ENCODE measurements at places on chromosomes 16 and 17.
A peak's percentile ranks its signal among the peaks of the same experiment; 100 is the strongest.

DNA sequence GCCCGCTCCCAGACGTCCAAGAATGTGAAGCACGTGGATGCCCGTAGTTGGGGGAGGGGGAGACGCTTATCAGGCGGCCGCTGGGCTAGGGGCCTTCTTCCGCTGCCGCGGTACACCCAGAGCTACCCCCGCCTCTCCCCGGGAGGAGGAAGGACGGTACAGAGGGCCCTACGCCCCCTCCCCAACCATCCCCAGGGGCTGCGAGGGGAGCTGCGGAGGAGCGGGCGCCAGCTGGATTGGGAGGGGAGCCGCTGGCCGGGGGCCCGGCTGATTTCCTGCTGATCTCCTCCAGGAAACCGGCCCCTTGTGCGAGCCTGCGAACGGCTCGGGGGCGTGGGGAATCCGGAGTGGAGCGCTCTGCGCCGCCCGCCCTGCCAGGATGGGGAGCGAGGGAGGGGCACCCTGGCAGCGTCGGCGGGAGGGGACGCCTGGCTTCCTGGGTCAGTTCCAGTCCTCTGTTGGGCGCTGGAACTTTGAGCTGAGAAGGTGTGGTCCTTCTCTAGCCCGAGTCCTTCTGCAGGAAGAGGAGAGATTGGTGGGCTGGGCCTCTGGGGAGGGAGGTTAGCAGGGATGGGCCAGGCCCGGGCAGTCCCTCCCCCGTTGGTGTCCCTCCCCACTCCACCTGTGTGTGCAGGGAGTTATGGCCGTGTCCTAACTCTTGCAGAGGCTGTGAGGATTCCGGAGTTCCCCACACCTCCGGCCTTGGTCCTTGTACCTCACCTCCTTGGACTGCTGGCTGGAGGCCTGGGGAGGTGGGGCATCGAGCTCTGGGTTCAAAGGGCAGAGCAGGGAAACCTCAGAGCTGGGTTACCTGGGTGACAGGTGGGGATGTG lies 19.2 kb downstream of the GJD3 start:
- DNase-seq: peak; percentile 38

DNA sequence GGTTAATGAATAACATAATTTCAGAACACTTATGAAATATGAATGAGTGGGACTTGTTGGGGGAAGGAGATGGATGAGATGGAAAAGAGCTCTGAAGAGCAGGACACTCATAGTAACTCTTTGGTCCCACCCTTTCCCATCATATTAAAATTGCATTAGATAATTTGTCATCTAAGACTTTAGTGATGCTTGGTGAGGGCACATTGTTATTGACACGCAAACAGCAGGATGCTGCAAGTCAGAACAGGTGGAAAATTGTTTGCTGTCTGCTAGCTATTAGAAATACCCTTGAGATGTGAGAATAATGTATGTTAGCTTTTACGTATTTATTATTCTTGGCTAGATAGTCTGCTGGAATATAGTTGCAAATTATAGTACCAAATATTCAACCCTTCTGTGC lies 75.7 kb downstream of the TANC2 start:
- no peak for DNase-seq

- no peak for DNase-seq
Observed at GRCh38 chr16:28835864-28836760, 10.0 kb downstream of the TUFM start.

DNA sequence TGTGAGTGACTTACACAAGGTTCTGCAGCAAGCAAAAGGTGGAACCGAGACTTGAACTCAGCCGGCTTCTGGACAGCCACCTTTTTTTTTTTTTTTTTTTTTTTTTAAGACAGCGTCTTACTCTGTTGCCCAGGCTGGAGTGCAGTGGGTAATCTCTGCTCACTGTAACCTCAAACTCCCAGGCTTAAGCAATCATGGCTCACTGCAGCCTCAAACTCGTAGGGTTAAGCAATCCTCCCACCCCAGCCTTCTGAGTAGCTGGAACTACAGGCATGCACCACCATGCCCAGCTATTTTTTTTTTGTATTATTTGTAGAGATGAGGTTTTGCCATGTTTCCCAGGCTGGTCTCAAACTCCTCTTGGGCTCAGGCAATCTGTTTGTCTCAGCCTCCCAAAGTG lies 55.2 kb upstream of the GOT2 start:
- no peak for DNase-seq

GRCh38 chr16:64196444-64196843 lies 925.4 kb downstream of the CDH11 start:
- DNase-seq: no peak

DNA sequence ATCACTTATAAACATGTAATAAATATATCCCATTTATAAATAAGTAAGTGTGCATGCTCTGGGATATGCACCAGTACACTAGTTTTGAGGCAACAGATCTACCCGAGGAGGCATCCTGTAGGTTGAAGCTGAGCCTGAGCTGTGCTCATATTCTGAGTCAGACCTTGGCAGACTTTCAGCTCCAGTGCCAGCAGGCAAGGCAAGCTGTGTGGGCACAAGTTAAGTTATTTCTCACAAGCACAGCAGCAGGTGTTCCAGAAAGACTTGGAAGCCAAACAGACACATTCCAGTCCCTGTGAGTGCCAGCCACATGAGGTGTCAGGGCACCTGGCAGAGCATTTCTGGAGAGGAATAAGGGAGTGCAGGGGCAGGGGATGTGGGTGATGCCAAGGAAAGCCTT lies 1.3 kb upstream of the CLEC19A start:
- DNase-seq: no peak

DNA sequence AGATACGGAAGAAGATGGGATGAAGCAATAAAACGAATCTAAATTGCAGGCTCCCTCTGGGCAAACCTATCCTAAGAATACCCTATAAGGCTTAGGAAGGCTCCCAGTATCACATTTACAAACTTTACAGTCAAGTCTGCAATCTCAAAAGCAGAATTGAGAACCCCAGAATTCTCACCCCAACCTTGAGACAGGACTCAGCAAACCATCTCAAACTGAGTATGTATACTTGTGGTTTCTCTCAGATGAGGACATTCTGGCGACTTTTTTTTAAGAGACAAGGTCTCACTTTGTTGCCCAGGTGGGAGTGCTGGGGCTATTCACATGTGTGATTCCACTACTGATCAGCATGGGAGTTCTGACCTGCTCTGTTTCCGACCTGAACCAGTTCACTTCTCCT lies 19.3 kb upstream of the ITGA2B start:
- DNase-seq: no peak

GRCh38 chr16:27199736-27200135 lies 3.6 kb upstream of the KDM8 start:
- no peak for DNase-seq

DNA sequence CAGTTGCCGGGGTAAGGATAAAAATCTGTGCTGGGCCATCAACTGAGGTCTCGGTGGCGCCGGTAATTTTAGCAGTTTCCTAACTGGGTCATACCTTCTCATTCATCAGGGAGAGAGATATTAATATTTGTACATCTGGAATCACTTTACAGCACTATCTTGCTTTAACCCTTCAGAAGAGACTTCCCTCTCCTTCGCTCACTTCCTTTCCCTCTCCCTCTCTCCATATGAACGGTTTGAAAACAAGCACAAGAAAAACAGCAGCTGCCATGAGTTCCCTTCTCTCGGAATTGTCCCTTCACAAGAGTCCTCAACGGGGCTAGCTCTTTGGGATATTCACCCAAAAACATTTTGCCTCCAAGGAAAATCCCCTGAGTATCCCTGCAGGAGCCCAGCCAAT lies 144.3 kb upstream of the NOG start:
- no peak for DNase-seq

DNA sequence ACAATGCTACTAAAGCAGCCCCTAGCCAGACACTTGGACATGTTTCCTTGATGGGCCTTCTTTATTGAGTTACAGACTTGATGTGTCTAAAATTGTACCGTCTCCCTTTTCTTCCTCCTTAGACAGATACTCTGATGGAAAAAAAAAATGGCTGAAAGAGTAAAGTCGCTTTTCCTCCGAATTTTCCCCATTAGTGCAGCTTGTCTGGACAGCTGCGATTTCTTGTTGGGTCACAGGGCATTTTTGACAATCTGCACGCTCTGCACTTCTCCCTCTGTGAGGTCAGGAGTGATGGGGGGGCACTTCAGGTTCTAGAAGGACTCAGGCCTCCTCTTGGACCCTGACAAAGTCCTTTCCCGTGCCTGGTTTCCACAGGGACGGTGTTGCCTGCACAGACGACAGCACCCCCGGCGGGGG lies 968 bp upstream of the PRKAR1A start:
- DNase-seq: no peak

- DNase-seq: no peak
Observed at GRCh38 chr17:57166803-57167202, 81.8 kb downstream of the AKAP1 start.

GRCh38 chr16:63581570-63581969 lies 1540.3 kb downstream of the CDH11 start:
- DNase-seq: no peak

DNA sequence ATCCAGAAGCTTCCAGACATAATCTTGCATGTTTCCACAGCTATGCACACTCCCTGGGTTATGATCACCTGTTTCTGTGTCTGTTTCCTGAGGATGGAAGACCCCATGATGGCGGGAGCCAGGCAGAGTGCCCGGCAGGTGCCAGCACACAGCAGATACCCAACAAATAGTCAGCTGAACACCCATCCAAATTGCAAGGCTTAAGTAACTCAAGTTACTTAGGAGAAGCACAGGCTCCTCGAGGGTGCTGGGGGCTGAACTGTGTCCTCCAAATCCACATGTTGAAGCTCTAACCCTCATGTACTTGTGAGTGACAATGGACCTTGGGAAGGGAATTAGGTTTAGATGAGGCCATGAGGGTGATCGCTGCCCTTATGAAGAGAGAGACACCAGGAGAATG lies 79.5 kb upstream of the DOC2B start:
- DNase-seq: no peak

GRCh38 chr17:16406742-16407674 lies 8.4 kb upstream of the TRPV2 start:
- DNase-seq: no peak

DNA sequence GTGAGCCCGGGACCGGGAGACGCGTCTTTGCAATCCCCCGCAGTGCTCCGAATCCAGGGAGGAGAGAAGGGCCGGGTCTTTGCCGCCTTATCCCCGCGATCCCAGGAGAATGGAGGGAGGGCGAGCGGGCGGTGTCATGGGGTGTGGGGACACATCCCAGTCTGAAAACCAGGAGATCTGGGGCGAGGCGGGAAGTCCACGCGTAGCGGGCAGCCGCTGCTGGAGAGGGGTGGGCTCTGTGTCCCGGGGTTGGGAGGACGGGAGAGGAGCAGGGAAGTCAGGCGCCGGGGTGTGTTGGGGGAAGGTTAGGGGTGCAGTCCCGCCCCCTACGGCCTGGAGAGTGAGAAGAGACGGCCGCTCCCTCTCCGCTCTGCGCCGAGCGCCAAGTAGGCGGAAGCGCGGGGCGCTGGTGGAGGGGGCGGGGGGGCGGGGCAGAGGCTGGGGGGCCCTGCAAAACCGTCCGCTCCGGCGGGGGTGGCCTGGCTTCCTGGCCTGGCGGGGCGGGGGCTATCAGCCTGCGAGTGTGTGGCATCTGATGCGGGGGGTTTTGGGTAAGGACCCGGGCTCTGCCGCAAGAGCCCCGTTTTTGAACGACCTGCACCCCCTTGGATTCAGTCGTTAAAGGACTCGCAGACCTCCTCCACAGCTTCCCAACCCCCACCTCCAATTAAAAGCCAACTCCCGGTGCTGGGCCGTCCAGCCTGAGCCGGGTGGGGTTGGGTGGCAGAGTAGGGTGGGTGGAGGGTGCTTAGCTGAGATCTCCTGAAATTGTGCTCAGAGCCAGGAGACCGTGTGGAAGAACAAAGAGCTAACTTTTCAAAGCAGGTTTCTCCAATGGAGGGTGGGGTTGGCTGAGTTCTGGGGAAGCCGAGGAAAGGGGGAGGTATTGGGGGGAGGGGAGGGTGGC lies 654 bp downstream of the LASP1 start:
- peak; percentile 78 for DNase-seq

DNA sequence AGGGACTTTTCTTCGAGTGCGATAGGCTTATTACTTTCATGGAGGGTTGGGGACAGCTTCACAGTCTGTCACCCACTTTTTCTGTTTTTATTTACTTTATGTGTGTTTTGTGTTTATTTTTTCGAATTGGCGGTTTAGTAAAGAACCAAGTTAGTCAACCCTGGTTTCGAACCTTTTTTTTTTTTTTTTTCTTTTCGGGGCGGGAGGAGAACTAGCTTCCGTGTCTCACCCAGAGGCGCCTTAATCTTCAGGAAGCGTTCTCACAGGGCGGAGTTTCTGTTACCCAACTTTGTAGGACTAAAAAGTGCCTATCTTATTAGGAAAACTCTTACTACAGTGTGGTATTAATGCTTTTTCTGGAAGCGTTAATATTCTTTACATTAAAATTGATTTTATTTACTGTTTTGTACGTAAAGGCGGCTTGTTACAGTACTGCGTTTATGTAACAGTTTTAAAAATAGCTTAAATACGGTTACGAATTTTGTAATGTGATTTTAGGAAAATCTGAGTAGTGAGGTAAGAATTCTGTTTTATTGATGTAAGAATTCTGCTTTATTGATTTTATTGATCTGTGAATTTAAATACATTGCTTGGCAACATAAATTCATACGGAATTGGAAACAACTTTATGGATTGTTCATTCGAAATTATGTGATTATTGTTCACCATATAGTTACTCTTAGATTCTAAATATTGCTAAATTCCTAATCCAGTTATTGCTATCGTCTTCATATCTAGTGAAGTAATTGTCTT lies 885 bp downstream of the ZNF207 start:
- DNase-seq: peak; percentile 22

GRCh38 chr17:38920374-38921291 lies 4.8 kb upstream of the LASP1NB start:
- no peak for DNase-seq

DNA sequence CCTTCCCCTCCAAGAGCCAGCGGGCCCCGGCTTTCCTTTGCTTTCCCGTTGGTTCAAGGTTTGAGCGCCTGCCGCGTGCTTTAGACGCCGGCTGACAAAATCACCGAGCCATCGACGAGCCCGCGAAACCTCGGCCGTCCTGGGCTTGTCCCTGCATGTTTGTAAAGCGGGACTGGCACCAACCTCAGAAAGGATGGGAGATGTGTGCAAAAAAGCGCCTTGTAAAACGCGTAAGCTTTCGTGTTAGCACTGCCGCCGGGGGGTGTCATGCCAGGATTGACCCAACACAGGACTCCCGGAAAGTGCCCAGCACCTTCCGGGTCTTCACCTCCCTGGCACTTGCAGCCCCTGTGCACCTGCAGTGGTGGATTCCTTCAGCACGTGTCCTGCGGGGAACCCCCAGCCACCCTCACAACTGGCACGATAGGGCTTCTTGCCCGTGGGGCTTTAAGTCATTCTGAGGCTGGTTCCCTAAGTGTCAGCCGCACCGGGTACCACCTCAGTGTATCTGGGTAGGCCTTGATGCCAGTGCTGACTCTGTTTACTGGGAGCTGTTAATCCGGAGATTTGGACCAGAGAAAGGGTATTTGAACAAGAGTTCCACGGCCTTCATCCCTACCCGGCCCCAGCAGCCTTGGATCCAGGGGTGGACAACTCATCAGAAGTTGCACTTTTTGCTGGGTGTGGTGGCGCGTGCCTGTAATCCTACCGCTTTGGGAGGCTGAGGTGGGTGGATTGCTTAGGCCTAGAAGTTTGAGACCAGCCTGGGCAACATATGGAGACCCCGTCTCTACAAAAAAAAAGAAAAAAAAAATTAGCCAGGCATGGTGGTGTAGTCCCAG lies 817 bp downstream of the NDUFAF8 start:
- DNase-seq: peak; percentile 66

Data from activated naive CD8-positive, alpha-beta T cell treated with anti-CD3 and anti-CD28 coated beads for 36 hours (primary cell).